Mesothelial cell of epicardium (in vitro differentiated cells): ENCODE measurements at places on chromosomes 4 and X. TPM values are rescaled to one million over a fixed set of nuclear protein-coding genes. Genes with fewer than 3 reads are reported as not detected.
A peak's percentile ranks its signal among the peaks of the same experiment; 100 is the strongest.

The TBCK gene
- total RNA-seq: 64.2 to 67.5 TPM (median 64.6 TPM) in 3 replicates

DNA sequence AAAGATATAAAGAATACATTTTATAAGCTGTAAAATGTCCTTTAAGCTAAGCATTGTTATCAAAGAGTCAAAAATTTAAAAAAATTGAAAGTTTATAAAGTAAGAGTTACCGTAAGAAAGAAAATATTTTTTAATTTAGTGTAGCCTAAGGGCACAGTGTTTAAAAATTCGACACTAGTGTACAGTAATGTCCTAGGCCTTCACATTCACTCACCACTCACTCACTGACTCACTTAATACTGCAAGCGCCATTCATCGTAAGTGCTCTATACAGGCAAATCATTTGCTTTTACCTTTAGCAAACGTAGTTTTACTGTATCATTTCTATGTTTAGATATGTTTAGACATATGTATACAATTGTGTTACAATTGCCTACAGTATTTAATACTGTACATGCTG is 20.2 kb downstream of the GLRA3 start:
- DNase-seq: no peak

GRCh38 chrX:48511560-48511959 is 2.8 kb downstream of the PORCN start:
- DNase-seq: no peak

- peak; percentile 45 for DNase-seq
Measured at GRCh38 chr4:2537011-2537830, 774 bp downstream of the FAM193A start.

- DNase-seq: no peak
Measured at GRCh38 chr4:13484749-13485221, 645 bp upstream of the RAB28 start.

The CYTL1 gene
- total RNA-seq: 13.9 to 18.0 TPM (median 16.9 TPM) in 3 replicates

DNA sequence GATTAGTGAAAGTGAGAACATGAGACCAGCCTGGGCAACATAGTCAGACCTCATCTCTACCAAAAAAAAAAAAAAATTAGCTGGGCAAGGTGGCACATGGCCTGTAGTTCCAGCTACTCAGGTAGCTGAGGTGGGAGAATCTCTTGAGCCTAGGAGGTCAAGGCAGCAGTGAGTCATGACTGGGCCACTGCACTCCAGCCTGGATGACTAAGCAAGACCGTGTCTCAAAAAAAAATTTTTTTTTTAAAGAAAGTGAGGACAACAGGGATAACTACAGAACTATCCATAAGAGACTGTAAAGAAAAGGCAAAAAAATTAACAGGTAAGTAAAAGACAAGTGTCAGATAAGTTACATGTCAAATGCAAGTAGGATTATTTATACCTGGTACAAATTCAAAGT is 13.5 kb upstream of the SPP1 start:
- DNase-seq: no peak

DNA sequence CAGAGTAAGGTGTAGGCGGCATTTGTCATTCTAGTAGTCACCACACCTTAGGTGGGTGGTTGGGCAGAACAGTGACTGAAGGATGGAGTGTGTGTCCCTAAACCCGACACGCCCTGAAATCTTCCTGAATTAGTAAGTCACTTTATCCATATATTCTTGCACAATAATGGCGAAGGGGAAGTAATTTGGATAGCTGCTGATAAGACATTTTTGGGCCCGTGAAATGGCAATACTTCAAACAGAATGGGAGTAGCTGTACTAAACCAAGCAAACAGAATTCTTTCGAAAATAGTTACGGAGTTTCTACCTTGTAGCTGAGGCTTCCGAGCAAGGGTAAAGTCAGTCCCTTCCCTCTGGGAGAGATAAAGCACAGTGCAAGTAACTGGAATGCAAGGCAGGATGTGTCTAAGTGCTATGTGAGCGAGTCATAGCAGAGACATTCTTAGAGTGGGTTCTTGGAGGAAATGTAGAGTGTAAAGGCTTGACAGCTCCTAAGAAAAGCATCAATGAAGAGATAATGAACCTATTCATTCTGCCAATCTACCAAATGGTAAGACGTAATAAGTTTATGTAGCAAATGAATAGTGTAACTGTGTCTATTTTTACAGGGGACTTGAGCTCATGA is 72.8 kb downstream of the CLCN5 start:
- DNase-seq: no peak

- no peak for DNase-seq
Measured at GRCh38 chrX:107551546-107551945, 76.8 kb upstream of the PRPS1 start.

The EGF gene
- total RNA-seq: 1.0 to 2.0 TPM (median 1.3 TPM) in 3 replicates

DNA sequence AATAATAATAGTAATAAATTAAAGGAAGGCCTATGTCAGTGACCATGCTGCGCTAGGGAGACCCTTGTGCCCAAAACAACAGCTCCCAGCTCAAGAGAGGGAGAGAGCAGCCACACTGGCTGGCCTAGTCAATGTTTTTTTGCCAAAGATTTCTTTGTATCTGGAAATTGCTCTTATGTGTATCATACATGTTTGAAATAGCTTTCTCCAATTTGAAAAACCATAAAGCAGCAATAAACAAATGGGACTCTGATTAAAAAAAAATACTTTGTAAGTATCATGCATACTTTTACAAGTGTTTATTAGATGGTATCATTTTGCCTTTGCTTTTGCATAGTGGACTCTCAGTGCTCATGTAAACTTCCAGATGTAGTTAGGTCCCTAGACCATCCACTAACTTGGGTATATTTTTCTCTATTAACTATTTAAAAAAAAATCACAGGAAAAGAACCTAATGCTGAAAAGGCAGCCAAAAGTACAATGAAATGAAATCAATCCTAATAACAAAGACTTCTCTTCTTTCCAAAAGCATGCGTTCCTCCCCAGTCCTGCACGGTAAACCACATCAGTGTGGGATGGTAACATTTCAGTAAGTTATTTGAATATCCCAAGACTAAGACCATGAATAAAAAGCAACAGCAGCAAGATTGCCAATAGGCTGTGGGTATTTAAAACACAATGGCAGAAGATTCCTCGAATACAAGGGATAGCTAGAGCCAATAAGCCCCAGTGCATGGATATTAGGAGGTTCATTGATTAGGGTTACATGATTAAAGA is 117.6 kb downstream of the PALLD start:
- DNase-seq: no peak

- DNase-seq: no peak
Measured at GRCh38 chr4:3512279-3512678, 19.9 kb downstream of the LRPAP1 start.

The PARM1 gene
- total RNA-seq: 12.6 to 13.9 TPM (median 13.6 TPM) in 3 replicates

DNA sequence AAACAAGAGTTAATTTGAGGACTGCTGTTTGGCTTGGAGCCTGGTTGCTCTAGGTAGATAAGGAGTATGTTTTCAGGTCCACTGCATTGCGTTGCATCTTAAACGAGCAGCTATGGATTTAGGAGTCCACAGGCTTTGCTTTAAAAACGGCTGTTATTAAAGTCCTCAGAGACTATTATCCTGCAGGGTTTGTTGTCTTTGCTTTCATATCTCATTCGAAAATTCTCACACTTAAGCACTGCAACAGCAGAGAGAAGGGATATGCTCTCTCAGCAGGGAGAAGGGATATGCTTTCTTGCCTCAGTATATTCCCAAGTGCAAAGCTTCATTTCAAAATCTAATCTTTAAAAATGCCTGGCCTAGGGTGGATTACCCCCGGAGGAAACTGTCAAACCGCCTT is 444.7 kb upstream of the FTHL17 start:
- no peak for DNase-seq

DNA sequence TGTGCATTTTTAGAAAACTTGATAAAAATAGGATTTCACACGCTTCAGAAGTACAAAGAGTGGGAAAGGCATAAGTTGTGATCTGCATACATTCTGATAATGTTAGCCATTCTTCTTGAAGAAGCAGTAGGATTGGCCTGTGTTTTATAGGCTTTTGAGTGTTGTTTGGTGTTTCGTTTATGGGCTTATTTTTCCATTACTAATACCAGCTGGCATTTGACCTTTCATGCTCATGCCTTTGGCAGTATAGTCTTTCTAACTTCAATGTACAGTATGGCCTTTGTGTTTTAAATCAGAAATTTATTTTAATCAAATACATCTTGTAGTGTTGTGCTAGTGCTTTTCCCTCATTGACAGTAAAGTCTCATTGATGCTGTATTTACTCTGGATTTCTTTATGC is 51.5 kb upstream of the SLC4A4 start:
- DNase-seq: no peak

DNA sequence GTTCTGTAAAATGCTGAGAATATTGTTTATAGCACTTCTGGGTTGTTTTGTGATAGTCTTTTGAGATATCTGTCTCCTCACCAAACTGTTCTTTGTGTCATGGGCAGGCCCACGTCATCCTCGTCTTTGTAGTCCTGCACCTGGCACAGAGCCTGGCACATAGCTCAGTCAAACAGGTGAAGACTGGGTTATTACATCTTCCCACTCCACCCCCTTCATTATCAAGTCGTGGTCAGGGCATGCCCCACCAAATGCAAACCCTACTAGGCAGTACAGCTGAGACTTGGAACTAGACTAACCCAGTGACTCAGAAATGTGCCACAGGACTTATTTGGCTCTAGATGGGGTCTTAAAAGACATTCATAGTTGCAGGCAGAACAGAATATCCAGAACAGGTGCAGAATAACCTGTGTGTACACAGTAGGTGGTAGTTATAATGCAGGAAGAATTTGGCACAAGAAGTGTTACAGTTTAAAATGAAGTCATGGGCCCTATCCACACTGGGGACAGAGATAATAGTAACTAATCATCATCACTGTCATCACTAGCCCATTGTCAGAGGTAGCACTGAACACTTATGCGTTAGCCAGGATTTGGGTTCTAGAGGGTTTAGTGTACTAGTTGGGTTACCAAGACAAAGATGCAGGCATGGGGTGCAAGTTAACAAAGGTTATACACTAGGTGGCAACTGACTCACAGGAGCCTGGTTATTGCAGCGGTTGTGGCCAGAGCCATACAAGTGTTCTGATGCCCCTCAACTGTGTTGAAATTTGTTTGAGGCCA is 74.9 kb downstream of the TBL1X start:
- no peak for DNase-seq

GRCh38 chr4:7904952-7905915 is 34.4 kb downstream of the AFAP1 start:
- DNase-seq: no peak

The SMAD1 gene
- total RNA-seq: 35.6 to 40.5 TPM (median 38.4 TPM) in 3 replicates

The FBXW7 gene
- total RNA-seq: 41.2 to 46.4 TPM (median 45.9 TPM) in 3 replicates

The FAM199X gene
- 17.5 to 17.9 TPM (median 17.5 TPM) in 3 replicates for total RNA-seq

The GAGE12F gene
- not detected in 3 replicates for total RNA-seq

The FHDC1 gene
- total RNA-seq: 4.2 to 4.6 TPM (median 4.3 TPM) in 3 replicates

The GSX2 gene
- not detected in 3 replicates for total RNA-seq

GRCh38 chrX:47212381-47213293 is 5.8 kb upstream of the CDK16 start:
- no peak for DNase-seq

- no peak for DNase-seq
Measured at GRCh38 chrX:17553469-17553868, 178.5 kb downstream of the NHS start.

DNA sequence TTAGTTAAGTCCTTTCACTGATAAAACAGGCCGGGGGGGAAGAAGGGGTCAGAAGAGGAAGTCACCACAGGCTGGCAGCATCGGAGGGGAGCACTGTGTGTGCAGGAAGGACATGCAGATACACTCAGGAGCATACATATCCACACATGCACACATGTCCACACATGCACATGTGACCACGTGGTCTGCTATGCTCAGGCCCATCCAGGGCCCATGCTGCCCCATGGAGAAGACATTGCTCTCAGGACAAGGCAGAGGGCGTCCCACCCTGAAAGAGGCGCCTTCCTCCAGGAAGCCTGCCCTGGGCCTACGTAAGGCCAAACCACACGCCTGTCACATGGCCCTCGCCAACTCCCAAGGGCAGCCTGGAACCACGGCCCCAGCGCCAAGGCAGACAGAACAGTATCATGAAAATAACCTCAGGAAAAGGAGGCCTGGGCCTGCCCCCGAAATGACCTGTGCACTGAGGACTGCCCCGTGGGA is 15.8 kb downstream of the WDR1 start:
- DNase-seq: no peak

DNA sequence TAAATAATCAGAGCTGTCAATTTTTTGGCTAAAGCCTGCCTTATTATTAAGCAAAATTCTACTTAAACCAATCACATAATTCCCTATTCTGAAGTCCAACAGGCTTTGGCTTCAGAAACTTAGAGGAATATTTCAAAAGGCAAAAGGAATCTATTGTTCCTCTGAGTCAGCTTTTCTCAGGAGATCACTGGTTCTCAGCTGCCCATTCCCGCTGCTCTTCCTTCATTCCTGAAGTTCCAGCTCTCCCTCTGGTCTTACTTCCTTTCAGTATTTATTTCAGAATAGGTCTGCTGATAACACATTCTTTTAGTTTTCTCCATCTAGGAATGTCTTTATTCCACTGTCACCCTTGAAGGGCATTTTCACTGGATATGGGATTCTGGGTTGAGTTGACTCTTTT is 133.7 kb downstream of the SOWAHB start:
- no peak for DNase-seq

GRCh38 chr4:126564283-126564854 is 1068.4 kb upstream of the INTU start:
- DNase-seq: no peak

DNA sequence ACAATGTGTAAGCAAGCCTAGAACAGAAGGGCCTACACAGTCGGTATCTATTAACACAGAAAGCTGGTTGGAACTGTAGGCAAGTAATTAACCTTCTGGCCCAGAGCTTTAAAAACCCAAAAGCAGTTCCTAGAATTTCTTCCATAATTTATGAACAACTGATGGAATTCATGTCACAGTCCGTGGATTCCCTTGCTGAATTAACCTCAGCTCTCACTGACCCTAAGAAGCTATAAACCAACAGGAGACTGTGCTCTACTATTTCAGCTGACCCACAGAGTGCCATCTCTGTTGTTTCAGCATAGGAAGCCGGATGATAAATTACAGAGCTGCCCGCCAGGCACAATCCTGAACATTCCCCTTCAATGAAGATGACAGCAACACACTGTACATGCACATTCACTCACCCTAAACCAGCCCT is 157.3 kb downstream of the PRDM5 start:
- DNase-seq: no peak

GRCh38 chr4:154335588-154335987 is 156.0 kb downstream of the DCHS2 start:
- no peak for DNase-seq

GRCh38 chr4:42906891-42907759 is 14.6 kb downstream of the GRXCR1 start:
- no peak for DNase-seq

The ZCCHC12 gene
- total RNA-seq: 1.7 to 2.5 TPM (median 2.1 TPM) in 3 replicates

The C4orf51 gene
- total RNA-seq: not detected in 3 replicates
